ENCODE measurements at places on chromosomes 2 and 18. TPM values are rescaled to one million over a fixed set of nuclear protein-coding genes. Genes with fewer than 3 reads are reported as not detected.
A peak's percentile ranks its signal among the peaks of the same experiment; 100 is the strongest.

The ALLC gene
- not detected for total RNA-seq

GRCh38 chr2:105755895-105756294 is 11.2 kb downstream of the NCK2 start:
- H3K27me3 ChIP-seq, result no peaks in the 10 kb centered on the region
- H3K27ac ChIP-seq, result peak overlapping the region; percentile 76
- no peak overlapping the region for H3K4me3 ChIP-seq

DNA sequence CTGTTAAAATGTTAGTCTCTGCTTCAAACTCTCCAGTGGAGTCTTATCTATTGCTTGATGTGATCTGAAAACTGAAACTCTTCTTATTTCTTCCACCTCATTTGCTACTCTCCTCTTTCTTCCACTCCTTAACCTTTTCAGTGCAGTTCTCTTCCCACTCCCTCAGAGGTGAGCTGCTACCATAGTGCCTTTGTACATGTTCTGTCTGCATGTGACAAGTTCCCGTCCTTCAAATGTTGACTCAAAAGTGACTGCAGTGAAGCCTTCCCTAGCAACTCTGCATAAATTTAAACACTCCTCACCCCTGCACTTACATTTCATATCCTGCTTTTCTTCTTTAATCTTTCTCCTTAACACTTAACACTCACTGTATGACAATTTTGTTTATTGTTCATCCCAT is 12.1 kb downstream of the SGO2 start:
- DNase-seq, result no peak
- no peak overlapping the region for H3K4me3 ChIP-seq
- H3K4me1 ChIP-seq, result no peaks in the 10 kb centered on the region
- no peaks in the 10 kb centered on the region for H3K27me3 ChIP-seq

The FAM228A gene
- 0.81 TPM for total RNA-seq

The IL18RAP gene
- 6.5 TPM for total RNA-seq

The SKOR2 gene
- not detected for total RNA-seq

The HNMT gene
- total RNA-seq, result 0.32 TPM

- H3K27ac ChIP-seq, result no peak overlapping the region
- no peak for DNase-seq
- H3K36me3 ChIP-seq, result no peaks in the 10 kb centered on the region
- no peaks in the 10 kb centered on the region for H3K27me3 ChIP-seq
- H3K4me3 ChIP-seq, result no peak overlapping the region
These were observed 110.2 kb downstream of the APOB start for GRCh38 chr2:20933714-20934113.

- H3K27me3 ChIP-seq, result peaks cover 6% of the 10 kb centered on the region
- H3K4me1 ChIP-seq, result no peaks in the 10 kb centered on the region
- H3K4me3 ChIP-seq, result no peak overlapping the region
- H3K36me3 ChIP-seq, result no peaks in the 10 kb centered on the region
These were observed 213.4 kb downstream of the TMEM163 start for GRCh38 chr2:134505446-134505845.

The PUM2 gene
- 161 TPM for total RNA-seq

The AGAP1 gene
- 2.4 TPM for total RNA-seq

GRCh38 chr18:48790869-48791635 is 159.7 kb downstream of the SMAD7 start:
- no peaks in the 10 kb centered on the region for H3K36me3 ChIP-seq
- DNase-seq, result no peak
- H3K27ac ChIP-seq, result no peak overlapping the region
- no peak overlapping the region for H3K4me3 ChIP-seq
- no peaks in the 10 kb centered on the region for H3K27me3 ChIP-seq

DNA sequence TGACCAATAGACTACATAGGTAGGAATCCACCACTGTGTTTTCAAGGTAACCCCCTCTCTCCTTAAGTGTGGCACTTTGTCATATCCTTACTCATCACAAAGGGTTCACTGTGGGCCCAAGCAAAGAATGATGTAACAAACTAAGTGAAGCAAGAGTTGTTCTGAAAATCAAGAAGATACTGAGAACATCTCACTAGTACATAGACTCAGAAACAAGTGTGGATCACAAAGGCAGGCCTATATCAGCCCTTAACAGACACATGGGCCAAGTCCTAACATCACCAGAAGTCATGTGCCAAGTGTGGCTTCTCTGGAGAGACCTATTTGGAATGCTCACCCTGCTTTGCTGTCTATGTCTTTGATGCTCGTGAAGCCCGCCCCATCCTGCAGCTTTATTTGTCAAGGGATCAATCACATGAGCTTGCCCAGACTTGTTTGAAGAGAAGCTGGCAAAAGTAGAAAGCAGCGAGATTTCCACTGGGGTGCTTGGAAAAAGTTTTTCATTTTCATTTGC is 131.2 kb upstream of the TTC39C start:
- no peak for DNase-seq
- no peaks in the 10 kb centered on the region for H3K27me3 ChIP-seq
- H3K36me3 ChIP-seq, result no peaks in the 10 kb centered on the region
- no peak overlapping the region for H3K4me3 ChIP-seq

The SALL3 gene
- total RNA-seq, result not detected

DNA sequence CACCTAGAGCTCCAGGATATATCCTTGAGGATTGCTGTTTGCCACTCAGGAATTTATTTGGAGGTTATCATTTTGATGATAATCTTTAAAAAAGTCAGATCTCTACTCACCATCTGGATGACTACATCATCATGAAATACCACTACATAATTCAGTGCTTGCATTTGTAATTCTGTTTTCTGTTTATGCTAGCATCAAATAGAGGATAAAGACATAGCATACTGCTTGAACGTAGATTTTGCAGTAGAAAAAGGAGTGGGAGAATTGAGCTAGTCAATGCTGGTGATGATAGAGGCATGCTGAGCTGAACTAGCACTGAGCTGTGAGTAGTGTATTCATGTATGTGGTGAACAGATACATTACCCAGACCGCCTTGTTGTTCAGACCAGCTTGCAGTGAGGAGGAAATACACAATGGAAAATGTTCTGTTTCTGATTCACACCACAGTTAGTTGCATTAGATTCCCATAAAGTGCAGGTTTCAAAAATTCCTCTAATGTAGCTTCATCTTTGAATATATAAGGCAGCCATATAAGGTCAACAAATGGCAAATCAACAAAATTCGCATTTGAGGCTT is 68.8 kb upstream of the CDC42EP3 start:
- no peak for DNase-seq
- H3K4me3 ChIP-seq, result no peak overlapping the region
- no peaks in the 10 kb centered on the region for H3K4me1 ChIP-seq
- no peaks in the 10 kb centered on the region for H3K36me3 ChIP-seq
- no peak overlapping the region for H3K27ac ChIP-seq

GRCh38 chr2:72991980-72992733 is 74.8 kb downstream of the EMX1 start:
- no peaks in the 10 kb centered on the region for H3K4me1 ChIP-seq
- no peak overlapping the region for H3K4me3 ChIP-seq

DNA sequence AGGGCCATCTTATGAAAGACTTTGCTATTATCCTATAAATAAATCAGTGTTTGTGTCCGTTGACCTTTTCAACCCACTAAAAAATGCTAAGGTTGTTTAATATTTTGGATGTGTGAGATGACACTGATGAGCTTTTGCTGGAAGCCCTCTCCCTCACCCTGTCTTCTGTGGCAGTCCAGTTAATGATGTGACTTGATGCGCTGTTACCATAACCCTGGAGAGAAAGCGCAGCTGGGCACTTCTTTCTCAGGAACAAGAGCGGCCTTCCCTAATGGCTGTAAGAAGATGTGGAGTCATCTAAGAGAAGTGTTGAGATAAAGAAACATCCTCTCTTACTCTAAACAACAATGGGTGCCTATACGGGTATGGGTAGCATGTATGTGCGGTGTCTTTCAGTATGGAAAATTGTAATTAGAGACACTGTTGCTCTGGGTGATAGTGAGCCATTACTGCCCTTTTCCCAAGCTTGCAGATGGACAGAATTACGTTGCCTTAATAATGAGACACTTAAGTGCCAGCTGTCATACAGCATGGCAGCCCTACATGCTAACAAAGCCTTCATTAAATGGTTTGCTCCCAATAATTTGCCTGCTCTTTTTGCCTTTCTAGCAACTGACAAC is 165.6 kb upstream of the NABP1 start:
- DNase-seq, result no peak
- no peak overlapping the region for H3K27ac ChIP-seq
- H3K4me3 ChIP-seq, result no peak overlapping the region
- H3K27me3 ChIP-seq, result no peaks in the 10 kb centered on the region

GRCh38 chr2:4937550-4937949 is 754.6 kb upstream of the SOX11 start:
- no peaks in the 10 kb centered on the region for H3K36me3 ChIP-seq
- H3K4me3 ChIP-seq, result no peak overlapping the region
- H3K4me1 ChIP-seq, result no peaks in the 10 kb centered on the region
- no peak for DNase-seq

GRCh38 chr2:36808386-36809068 is 112.0 kb downstream of the VIT start:
- H3K27me3 ChIP-seq, result no peaks in the 10 kb centered on the region
- DNase-seq, result no peak
- H3K4me1 ChIP-seq, result no peaks in the 10 kb centered on the region
- H3K27ac ChIP-seq, result no peak overlapping the region
- no peak overlapping the region for H3K4me3 ChIP-seq
- no peaks in the 10 kb centered on the region for H3K36me3 ChIP-seq

DNA sequence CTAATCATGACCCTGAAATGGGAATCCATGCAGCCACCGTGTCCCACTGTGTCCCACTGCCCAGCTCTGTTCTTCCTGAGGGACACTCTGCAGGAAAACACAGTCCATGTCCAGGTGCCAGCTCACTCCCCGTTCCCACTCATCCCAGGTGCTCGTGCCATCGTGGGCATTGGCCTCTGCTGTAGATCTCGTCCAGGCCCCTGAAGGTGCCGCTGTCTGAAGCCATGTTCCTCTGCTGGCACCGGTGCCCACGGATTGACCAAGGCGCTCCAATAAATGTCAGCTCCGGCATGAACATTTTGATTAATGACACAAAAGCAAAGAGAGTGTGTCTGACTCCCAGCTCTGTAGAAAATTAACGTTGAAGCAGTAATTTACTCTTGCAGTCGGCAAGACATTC is 280.1 kb upstream of the SALL3 start:
- H3K4me3 ChIP-seq, result no peak overlapping the region
- H3K27me3 ChIP-seq, result no peaks in the 10 kb centered on the region
- no peak for DNase-seq
- H3K27ac ChIP-seq, result no peak overlapping the region
- H3K4me1 ChIP-seq, result no peaks in the 10 kb centered on the region

GRCh38 chr2:159195697-159196096 is 90.8 kb downstream of the WDSUB1 start:
- H3K27ac ChIP-seq, result no peak overlapping the region
- H3K4me3 ChIP-seq, result no peak overlapping the region
- no peaks in the 10 kb centered on the region for H3K27me3 ChIP-seq
- no peaks in the 10 kb centered on the region for H3K4me1 ChIP-seq

DNA sequence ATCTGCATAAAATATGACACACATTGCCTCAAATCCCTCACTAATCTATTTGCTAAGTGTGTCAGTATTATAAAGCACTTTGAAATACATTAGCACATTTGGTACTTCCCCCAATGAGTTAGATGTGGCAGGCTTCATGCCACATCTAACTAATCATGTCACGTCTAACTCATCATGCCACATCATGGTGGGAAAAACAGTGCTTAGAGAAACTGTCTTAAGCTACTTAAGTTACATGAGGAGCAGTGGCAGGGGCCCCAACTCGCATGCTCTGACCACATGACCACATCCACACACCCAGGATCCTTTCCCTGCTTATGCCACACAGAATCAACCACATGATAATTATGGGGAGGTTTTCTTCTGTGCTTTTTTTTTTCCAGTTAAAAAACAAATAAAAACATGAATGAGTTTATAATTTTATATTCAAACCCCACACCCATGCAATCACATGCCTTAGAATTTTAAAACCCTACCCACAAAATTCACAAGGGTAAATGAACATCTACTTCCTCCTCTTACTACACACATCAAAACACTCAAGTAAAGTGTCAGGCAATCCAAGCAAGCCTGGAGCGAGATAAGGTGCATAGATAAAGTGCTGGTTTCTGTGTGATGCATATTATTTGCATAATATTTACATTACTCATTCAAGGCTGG is 1.6 kb downstream of the ABCA12 start:
- no peaks in the 10 kb centered on the region for H3K4me1 ChIP-seq
- H3K27me3 ChIP-seq, result no peaks in the 10 kb centered on the region
- H3K27ac ChIP-seq, result no peak overlapping the region
- no peak for DNase-seq
- H3K4me3 ChIP-seq, result no peak overlapping the region
- no peaks in the 10 kb centered on the region for H3K36me3 ChIP-seq

The CFC1 gene
- not detected for total RNA-seq

The RGPD8 gene
- total RNA-seq, result 30.1 TPM

GRCh38 chr18:35352778-35353177 is 8.6 kb upstream of the ZNF24 start:
- H3K27me3 ChIP-seq, result no peaks in the 10 kb centered on the region
- H3K4me1 ChIP-seq, result no peaks in the 10 kb centered on the region
- H3K27ac ChIP-seq, result no peak overlapping the region
- no peak overlapping the region for H3K4me3 ChIP-seq
- no peak for DNase-seq
- no peaks in the 10 kb centered on the region for H3K36me3 ChIP-seq

- H3K36me3 ChIP-seq, result no peaks in the 10 kb centered on the region
- no peak for DNase-seq
- no peak overlapping the region for H3K27ac ChIP-seq
- H3K4me3 ChIP-seq, result no peak overlapping the region
- H3K27me3 ChIP-seq, result no peaks in the 10 kb centered on the region
- peaks cover 44% of the 10 kb centered on the region for H3K4me1 ChIP-seq
These were observed 428.3 kb downstream of the PARD3B start for GRCh38 chr2:204973616-204974015.

The SLC66A2 gene
- total RNA-seq, result 26.4 TPM

- H3K4me1 ChIP-seq, result peaks cover 84% of the 10 kb centered on the region
- H3K36me3 ChIP-seq, result no peaks in the 10 kb centered on the region
- no peak overlapping the region for H3K4me3 ChIP-seq
- no peak for DNase-seq
These were observed 12.8 kb upstream of the SMCHD1 start for GRCh38 chr18:2642771-2643170.

The ANKRD23 gene
- total RNA-seq, result 19.7 TPM

- no peaks in the 10 kb centered on the region for H3K36me3 ChIP-seq
- no peak overlapping the region for H3K4me3 ChIP-seq
- no peak overlapping the region for H3K27ac ChIP-seq
- no peaks in the 10 kb centered on the region for H3K27me3 ChIP-seq
- DNase-seq, result no peak
- no peaks in the 10 kb centered on the region for H3K4me1 ChIP-seq
These were observed 566.9 kb downstream of the BCL11A start for GRCh38 chr2:59986511-59986910.

GRCh38 chr2:172434821-172435605 is 7.6 kb downstream of the ITGA6 start:
- peak; percentile 82 for DNase-seq
- no peaks in the 10 kb centered on the region for H3K27me3 ChIP-seq
- H3K36me3 ChIP-seq, result no peaks in the 10 kb centered on the region
- H3K4me1 ChIP-seq, result peaks cover 100% of the 10 kb centered on the region

GRCh38 chr2:120480346-120480902 is 134.5 kb downstream of the INHBB start:
- no peak overlapping the region for H3K27ac ChIP-seq
- DNase-seq, result no peak
- no peaks in the 10 kb centered on the region for H3K36me3 ChIP-seq
- H3K4me3 ChIP-seq, result no peak overlapping the region

Data from CD4-positive, alpha-beta memory T cell (primary cell).